Naive thymus-derived CD4-positive, alpha-beta T cell (primary cell): ENCODE measurements at places on chromosomes 6 and 20.
A peak's percentile ranks its signal among the peaks of the same experiment; 100 is the strongest.

DNA sequence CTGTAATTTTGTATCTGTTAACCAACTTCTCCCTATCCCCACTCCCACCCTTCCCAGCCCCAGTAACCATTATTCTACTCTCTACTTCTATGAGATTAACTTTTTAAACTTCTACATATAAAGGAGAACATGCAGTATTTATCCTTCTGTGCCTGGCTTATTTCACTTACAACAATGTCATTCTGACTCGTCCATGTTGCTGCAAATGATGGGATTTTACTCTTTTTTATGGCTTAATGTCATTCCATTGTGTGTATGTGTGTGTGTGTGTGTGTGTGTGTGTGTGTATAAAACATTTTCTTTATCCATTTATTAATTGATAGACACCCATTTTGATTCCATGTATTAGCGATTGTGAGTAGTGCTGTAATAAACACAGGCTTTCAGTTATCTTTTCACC lies 76.1 kb downstream of the COL19A1 start:
- DNase-seq, result no peak

DNA sequence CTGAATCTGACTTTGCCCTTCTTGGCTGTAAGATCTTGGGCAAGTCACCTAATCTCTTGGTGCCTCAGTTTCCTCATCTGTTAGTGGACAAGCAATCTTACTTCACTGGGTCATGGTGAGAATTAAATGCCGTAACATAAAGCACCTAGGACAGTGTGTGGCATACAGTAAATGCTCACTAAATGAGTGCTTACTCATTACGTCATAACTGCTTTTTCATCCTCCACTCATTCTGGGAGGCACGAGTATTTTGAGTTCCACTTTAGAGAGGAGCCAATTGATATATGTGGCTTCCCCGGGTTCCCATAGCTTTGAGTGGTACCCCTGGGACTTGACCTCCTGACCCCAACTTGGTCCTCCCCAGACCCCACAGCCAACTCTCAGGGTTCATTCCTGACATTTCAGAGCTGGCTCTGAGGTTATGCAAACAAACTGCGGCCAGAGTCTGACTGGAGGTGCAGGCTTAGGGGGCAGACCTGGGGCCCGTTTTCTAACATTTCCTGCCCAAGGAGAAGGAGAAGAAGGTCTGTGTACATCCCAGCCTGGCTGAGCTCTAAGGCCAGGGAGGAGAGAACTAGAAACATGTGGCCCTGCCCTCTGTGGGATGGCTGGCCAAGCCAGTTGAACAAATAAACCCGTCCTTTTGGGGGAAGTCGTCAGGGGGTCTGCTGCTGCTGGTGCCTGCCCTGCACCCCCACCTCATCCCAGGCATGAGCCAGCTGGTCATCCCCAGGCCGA lies 5.8 kb downstream of the ANGPT4 start:
- no peak for DNase-seq

- DNase-seq, result no peak
Measured at GRCh38 chr20:18404172-18404571, 62.7 kb downstream of the DZANK1 start.

DNA sequence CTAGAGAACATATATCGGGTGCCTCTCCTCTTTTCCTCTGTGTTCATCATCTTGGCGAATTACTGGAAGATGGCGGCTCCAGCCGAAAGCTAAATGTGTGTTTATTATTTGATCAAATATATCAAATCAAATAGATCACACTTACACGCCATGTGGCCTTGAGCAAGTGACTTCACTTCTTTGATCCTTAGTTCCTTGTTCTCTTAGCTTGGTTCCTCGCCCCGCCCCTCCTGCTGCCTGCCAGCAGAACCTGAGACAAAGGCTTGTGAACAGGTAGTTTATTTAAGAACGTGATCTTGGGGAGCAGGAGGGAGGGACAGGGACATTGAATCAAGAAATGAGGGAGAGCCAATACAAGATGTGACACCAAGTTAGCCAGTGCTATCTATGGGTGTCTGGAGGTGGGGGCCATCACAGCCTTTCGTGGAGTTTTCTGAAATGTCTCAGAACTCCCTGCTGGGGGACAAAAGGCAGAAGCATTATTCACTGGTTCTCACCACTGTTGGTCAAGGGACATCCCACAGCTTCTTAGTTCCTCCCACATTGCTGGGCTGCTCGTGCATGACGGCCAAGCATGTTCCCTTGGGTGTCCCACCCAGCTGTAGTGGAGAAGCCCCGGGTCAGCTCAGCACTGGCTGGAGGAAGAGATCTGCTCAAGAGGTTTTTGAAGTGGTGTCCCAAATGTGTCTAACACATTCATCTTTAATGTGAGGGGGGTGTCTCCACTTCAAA lies 44.9 kb upstream of the RNF24 start:
- DNase-seq, result peak; percentile 2

GRCh38 chr6:40550202-40551101 lies 36.7 kb downstream of the LRFN2 start:
- no peak for DNase-seq

- no peak for DNase-seq
Measured at GRCh38 chr6:22364306-22364705, 67.5 kb upstream of the PRL start.
